CD4-positive, CD25-positive, alpha-beta regulatory T cell (primary cell): ENCODE measurements at places on chromosomes 5 and 9. TPM values are rescaled to one million over a fixed set of nuclear protein-coding genes. Genes with fewer than 3 reads are reported as not detected.

CWC27 gene
- 28.2 TPM for total RNA-seq

CCL21 gene
- total RNA-seq: not detected

OR1J2 gene
- 0.42 TPM for total RNA-seq

PAPPA gene
- total RNA-seq: 0.42 TPM

WASHC1 gene
- total RNA-seq: 25.6 TPM

ACOT12 gene
- not detected for total RNA-seq

CRB2 gene
- not detected for total RNA-seq

TAF11L10 gene
- not detected for total RNA-seq

FOXE1 gene
- not detected for total RNA-seq

CARD19 gene
- 60.0 TPM for total RNA-seq

SPEF2 gene
- total RNA-seq: 0.86 TPM

CEL gene
- total RNA-seq: 0.37 TPM

ZNF367 gene
- 8.8 TPM for total RNA-seq

SOX30 gene
- not detected for total RNA-seq

MAST4 gene
- total RNA-seq: 54.1 TPM

PCDHGB4 gene
- total RNA-seq: not detected

TMC1 gene
- not detected for total RNA-seq

ANKRD31 gene
- total RNA-seq: 0.52 TPM

GPR150 gene
- 0.37 TPM for total RNA-seq

PCDHA11 gene
- total RNA-seq: not detected

RELL2 gene
- total RNA-seq: 20.5 TPM

MUSK gene
- not detected for total RNA-seq

KIAA0825 gene
- total RNA-seq: 4.6 TPM

PCA3 gene
- total RNA-seq: not detected
